ENCODE measurements at places on chromosomes 5 and 9.
A peak's percentile ranks its signal among the peaks of the same experiment; 100 is the strongest.

DNA sequence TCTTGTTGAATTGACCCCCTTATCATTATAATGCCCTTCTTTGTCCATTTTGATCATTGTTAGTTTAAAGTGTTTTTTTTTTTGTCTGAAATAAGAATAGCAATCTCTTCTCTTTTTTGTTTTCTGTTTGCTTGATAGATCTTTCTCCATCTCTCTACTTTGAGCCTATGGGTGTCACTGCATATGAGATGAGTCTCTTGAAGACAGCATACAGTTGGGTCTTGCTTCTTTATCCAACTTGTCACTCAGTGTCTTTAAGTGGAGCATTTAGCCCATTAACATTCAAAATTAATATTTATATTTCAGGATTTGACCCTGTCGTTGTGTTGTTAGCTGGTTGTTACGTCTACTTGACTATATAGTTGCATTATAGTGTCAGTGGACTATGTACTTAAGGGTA, 135.4 kb downstream of the HMHB1 start:
- no peak for ATAC-seq

GRCh38 chr5:2917093-2917492, 165.6 kb upstream of the IRX2 start:
- no peak for ATAC-seq

DNA sequence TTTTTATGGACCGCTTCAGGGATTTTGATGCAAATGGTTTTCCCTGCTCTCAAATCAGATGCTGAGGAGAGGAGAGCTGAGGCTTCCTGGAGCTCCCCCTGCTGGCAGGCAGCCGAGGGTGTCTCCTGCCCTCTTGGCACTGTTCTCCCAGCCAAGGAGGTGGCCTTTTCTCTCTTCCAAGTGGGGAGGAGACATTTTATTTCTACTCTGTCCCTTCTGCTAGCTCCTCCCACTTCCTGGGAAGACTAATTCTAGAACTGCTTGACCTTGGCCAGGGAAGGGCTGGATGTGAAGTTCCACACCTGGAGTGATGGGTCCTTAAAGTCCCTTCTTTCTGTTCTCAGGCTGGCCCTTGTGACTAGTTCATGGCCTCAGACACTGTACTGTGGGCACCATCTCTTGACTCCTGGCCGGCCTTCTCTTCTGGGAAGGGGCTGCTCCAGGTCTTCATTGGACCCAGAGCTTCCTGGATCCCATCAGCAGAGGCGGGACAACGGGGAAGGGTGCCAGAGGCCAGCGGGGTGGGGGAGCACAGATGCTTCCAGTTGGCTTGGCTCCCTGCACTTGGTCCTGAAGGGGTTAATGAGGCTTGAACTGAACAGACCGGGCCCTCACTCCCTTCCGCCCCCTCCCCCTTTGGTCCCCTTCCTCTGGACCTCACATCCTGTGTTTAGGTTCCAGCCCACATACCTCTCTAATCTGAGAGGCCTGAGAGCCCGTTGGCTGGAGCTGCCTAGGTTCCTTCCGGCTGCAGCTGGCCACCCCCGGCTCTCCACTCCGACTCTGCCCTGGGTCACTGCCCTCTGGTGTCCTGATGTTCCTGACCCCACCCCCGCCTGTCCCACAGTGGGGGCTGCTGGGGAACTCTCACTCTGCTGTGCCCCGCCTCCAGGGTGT, 32.1 kb downstream of the PTPA start:
- peak; percentile 28 for ATAC-seq

DNA sequence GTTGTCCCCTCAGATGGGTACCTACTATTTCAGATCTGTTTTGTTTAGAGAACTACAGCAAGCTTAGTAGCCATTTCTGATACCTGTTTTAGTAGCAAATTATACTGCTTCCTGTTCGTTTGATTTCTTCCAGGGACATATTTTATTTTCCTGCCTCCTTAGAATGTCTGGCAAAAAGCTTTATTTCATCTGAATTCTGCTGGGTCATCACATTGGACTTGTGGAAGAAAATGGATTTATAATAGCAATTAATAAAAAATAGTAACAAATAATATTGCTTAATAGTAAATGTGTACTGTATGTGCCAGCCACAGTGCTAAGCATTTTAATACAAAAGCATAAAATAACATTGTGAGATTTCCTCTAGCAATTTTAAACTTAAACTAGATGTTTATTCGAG, 79.4 kb downstream of the SH3GL2 start:
- ATAC-seq = no peak

DNA sequence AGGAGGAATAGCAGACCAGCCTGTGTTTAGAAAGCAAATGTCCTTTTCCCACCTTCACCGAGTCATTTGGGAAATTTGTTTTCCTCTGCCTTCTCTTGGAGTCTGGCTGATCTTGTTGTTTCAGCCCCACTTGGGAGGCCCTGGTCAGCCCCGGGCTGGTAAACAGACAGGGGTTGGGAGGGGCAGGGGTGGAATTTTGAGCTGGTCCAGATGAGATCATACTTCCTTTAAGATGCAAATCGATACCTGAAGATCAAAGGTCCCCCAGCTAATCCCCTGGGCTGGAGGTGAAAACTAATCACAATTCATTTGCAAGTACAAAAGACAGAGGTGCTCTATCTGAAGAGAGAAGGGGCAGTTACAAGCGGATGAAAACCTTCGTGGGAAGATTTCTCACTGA, 118.4 kb downstream of the PAPPA start:
- ATAC-seq = no peak

GRCh38 chr5:151459680-151460324, 12.4 kb downstream of the SLC36A1 start:
- ATAC-seq = no peak

DNA sequence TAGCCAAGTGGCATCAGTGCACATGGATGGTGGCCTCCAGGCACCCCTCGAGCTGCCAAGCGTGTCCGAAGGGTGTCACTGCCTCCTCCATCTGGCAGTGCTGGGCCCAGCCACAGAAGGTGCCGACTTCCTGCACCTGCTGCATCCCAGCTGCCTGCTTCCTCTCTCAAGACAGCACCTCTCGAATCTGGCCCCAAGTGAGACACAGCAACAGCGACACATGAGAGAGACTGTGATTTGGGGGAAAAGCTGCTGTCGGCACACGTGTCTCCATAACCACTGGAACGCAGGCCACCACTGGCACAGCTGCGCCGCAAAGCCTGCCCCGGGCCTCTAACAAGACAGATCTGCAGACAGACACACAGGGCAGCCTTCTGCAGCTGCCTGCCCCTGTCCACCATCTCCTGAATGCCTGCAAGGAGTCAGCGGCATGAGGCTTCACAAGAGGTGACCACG, 8.8 kb downstream of the CLPTM1L start:
- ATAC-seq = no peak

DNA sequence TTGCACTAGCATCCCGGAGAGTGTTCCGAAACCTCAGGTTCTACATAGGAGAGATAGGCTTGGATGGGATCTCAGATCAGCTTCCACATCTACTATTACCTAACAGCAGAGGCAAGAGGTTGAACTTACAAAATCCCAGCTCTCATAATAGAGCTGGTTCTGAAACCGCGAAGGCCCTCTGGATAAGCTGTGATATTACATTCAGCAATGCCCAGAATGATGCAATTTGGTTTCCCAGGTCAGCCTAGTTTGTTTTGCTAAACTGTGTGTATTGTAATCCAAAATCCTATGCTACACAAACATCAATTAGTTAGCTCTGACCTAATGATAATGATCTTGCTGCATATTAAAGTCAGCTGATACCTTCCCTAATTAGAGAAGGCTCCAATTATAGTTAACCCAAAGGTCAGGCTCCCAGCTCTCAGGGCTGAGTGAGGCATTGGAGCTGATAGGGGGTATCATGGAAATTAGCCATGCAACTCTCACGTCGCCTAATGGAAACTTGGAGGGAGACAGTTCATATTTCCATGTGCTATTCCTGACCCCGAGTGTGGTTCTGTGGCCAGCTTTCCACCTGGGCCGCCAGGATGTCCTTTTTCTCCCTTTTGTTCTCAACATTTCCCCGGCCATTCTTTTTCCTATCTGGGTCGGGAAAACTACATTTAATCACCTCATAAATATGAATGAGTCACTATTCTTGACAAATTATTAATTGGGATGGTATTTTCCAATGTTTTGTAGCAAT, 278.4 kb upstream of the IRX1 start:
- ATAC-seq = no peak

DNA sequence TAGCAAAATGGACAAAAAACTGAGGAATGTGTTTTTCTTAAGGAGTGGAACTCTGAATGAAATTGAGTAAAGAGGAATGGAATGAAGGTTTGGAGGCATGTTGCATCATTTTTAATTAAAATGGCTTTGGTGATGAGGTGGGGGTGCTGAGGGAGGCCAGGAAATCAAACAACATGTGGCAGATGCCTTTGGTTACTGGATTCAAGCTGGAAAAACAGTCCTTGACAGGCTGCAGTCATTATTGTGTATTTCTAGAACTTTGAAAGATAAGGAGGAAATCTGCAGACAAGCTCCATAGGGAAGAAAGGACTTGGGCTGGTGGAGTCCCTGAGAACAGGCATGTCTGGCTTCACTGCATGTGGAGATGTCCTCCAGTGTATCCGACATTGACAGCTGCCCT, 203.5 kb upstream of the HAPLN1 start:
- no peak for ATAC-seq

DNA sequence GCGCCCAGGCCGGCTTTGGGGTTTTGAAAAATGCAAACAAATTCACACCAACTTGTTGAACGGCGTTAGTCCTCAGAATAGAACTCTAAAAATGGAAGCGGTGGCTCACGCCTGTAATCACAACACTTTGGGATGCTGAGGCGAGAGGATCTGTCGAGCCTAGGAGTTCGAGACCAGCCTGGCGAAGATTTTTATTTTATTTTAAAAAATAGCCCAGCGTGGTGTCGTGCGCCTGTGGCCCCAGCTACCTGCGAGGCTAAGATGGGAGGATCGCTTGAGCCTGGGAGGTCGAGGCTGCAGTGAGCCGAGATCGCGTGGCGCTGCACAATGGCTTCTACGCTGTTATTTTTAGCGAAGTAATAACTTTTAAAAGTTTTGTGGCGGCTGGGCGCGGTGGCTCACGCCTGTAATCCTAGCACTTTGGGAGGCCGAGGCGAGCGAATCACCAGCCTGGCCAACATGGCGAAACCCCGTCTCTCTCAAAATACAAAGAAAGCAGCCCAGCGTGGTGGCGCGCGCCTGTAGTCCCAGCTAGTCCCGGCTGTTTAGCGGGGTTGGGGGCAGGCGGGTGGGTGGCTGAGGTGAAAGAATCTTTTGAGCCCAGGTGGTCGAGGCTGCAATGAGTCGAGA, 694 bp upstream of the PLIN2 start:
- peak; percentile 16 for ATAC-seq

- no peak for ATAC-seq
These were observed 171.5 kb upstream of the NREP start for GRCh38 chr5:111928511-111928910.

DNA sequence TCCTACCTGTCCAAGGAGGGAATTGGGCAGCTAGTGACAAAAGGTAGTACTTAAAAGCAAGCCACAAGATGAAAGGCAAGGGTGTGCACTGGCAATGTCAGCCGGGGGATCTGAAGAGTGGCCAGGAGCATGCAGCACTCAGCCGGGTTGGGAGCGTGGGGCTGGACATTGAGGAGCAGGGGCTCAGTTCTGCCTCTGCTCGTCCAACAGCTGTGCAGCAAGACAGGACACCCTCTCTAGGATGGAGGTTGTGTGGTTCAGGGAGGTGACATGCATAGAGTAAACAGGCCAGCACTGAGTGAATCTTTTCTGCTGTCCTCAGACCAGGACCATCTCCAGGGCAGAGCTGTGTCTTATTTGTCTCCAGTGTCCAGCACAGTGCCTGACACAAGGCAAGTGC, 235.3 kb downstream of the CRB2 start:
- no peak for ATAC-seq

DNA sequence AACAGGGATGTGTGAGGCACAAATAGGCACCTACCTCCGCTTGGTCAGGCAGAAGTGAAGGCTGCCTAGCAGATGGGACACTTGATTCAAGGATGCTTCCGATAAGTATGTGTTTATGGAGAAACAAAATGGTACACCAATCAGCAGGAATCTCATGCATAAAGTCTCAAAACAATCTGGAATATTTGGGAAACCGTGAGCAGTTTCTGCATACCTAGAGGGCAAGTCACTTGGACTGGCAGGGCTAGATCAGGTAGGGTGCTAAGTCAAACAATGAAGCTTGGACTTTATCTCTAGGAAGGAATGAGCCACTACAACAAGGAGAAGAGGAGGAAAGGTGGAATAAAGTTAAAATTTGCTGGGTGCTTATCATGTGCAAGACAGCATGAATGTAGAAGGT, 5.5 kb downstream of the EPB41L4A start:
- no peak for ATAC-seq

GRCh38 chr9:98255061-98255577, 330 bp downstream of the TBC1D2 start:
- peak; percentile 36 for ATAC-seq

- ATAC-seq = no peak
These were observed 39.8 kb upstream of the CRB2 start for GRCh38 chr9:123316053-123316718.

DNA sequence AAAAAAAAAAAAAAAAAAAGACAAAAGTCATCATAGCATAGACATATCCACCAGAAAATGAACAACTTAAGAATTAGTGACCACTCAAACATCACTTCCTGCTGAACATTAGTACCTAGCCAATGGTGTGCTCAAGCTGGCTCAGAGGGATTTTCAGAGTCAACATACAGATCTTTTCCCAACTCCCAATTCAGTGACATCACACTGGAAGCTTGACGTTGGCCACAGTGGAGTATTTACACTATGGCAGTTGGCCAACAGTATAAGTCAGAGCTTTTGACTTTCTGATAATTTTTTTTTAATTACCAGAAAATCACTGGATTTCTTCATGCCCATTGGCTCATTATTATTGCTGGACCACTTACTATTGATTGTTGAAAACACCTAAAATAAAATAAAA, 383.5 kb downstream of the ARHGEF28 start:
- ATAC-seq = no peak

DNA sequence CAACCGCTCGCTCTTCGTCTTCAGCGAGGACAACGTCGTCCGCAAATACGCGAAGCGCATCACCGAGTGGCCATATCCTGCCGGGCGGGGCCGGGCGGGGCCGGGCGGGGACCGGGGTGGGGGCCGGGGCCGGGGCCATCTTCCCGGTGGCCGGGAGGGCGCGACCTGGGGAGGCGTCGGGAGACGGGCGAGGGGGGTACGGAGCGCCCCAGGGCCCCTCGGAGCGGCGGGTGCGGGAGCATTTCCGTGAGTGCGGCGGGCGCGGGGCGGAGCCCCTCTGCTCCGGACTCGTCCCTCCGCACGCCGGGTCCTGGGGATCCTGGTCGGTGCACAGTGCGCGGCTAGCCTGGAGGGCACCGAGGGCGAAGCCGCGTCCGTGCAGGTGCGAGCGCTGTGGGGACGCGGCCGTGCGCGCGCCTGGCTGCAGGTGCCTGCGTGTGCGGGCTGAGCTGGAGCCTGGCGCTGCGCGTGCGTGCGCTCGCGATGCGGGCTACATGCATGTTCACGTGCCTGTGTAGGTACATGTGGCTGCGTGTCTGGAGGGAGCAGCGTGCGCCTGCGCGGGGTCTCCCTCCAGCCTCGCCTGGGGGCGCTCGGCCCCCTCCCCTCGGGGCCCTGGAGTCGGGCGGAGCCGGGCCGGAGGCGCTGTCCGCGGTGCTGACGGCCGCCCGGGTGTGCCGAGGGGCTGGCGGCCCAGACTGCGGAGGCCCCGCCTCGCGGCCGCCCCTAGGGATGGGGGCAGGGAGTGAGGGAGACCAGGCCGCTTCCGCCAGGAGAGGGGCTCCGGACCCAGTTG, 762 bp downstream of the CACNA1B start:
- peak; percentile 25 for ATAC-seq

- peak; percentile 23 for ATAC-seq
These were observed 2.7 kb downstream of the GCNT4 start for GRCh38 chr5:75049456-75050351.

Data from activated T-helper 17 cell treated with anti-CD3 and anti-CD28 coated beads, Interleukin-2, amount 50 U/mL, for 72 hours (primary cell).